ENCODE measurements at places on chromosomes 4 and X. TPM values are rescaled to one million over a fixed set of nuclear protein-coding genes. Genes with fewer than 3 reads are reported as not detected.

- H3K27me3 ChIP-seq = no peaks in the 10 kb centered on the region
- H3K36me3 ChIP-seq = no peaks in the 10 kb centered on the region
- H3K4me1 ChIP-seq = no peaks in the 10 kb centered on the region
- no peak for DNase-seq
Observed at GRCh38 chrX:88202149-88202548, 544.9 kb upstream of the CPXCR1 start.

GRCh38 chr4:108877821-108878220 lies 115.0 kb upstream of the ETNPPL start:
- no peak overlapping the region for H3K4me3 ChIP-seq
- H3K27ac ChIP-seq = no peak overlapping the region
- no peaks in the 10 kb centered on the region for H3K4me1 ChIP-seq

GRCh38 chrX:71178908-71179307 lies 34.3 kb downstream of the NLGN3 start:
- no peak overlapping the region for H3K4me3 ChIP-seq
- H3K4me1 ChIP-seq = no peaks in the 10 kb centered on the region
- H3K27ac ChIP-seq = no peak overlapping the region

DNA sequence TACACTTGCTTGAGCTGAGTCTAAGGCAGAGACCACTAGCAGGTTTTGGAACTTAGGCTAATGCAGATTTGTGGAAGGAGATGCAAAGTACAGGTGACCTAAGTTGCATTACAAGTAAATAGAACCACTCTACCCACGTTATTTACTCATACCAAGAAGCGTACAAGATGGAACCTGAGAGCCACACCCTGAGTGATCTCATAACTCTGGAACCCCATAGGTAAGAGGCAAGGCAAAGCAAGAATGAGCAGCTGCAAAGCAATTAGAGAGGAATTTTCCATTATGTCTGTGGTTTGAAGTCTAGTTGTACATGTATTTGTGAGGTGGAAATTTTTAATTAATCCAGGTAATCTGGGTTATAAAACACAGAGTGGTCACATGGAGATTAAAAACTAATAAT lies 55.4 kb downstream of the CC2D2A start:
- H3K27me3 ChIP-seq = no peaks in the 10 kb centered on the region
- H3K4me1 ChIP-seq = no peaks in the 10 kb centered on the region
- no peak overlapping the region for H3K27ac ChIP-seq
- H3K4me3 ChIP-seq = no peak overlapping the region
- DNase-seq = no peak

- H3K4me1 ChIP-seq = peaks cover 13% of the 10 kb centered on the region
- peak overlapping the region; percentile 96 for H3K27ac ChIP-seq
- no peak for DNase-seq
- H3K27me3 ChIP-seq = no peaks in the 10 kb centered on the region
- no peaks in the 10 kb centered on the region for H3K36me3 ChIP-seq
Observed at GRCh38 chr4:38662522-38663089, 1.4 kb upstream of the KLF3 start.

Gene MAGED4B
- 3.2 TPM for total RNA-seq

- H3K4me1 ChIP-seq = no peaks in the 10 kb centered on the region
- no peak for DNase-seq
- H3K27me3 ChIP-seq = no peaks in the 10 kb centered on the region
- no peak overlapping the region for H3K27ac ChIP-seq
Observed at GRCh38 chrX:97668126-97668525, 784.4 kb downstream of the RPA4 start.

Gene SH3BP2
- 61.7 TPM for total RNA-seq

- peaks cover 68% of the 10 kb centered on the region for H3K4me1 ChIP-seq
- DNase-seq = no peak
- no peak overlapping the region for H3K27ac ChIP-seq
- no peaks in the 10 kb centered on the region for H3K27me3 ChIP-seq
Observed at GRCh38 chr4:153528705-153529485, 62.7 kb downstream of the TMEM131L start.

Gene TLR8
- total RNA-seq = 3.4 TPM

- no peak overlapping the region for H3K4me3 ChIP-seq
Observed at GRCh38 chr4:185911556-185912064, 99.6 kb upstream of the SORBS2 start.

Gene CLNK
- not detected for total RNA-seq

Gene ARHGAP36
- total RNA-seq = not detected

- no peaks in the 10 kb centered on the region for H3K27me3 ChIP-seq
- H3K4me3 ChIP-seq = no peak overlapping the region
- H3K36me3 ChIP-seq = no peaks in the 10 kb centered on the region
- no peak for DNase-seq
- peaks cover 21% of the 10 kb centered on the region for H3K4me1 ChIP-seq
Observed at GRCh38 chr4:76219299-76220055, 5.9 kb upstream of the SCARB2 start.

GRCh38 chr4:155974996-155975395 lies 21.3 kb upstream of the CTSO start:
- no peaks in the 10 kb centered on the region for H3K27me3 ChIP-seq
- no peaks in the 10 kb centered on the region for H3K4me1 ChIP-seq
- H3K4me3 ChIP-seq = no peak overlapping the region

GRCh38 chrX:68422478-68422877 lies 10.8 kb downstream of the OPHN1 start:
- no peaks in the 10 kb centered on the region for H3K4me1 ChIP-seq
- no peak overlapping the region for H3K4me3 ChIP-seq
- no peak overlapping the region for H3K27ac ChIP-seq
- no peaks in the 10 kb centered on the region for H3K36me3 ChIP-seq
- no peak for DNase-seq

Gene YY2
- total RNA-seq = 4.2 TPM

- peak; percentile 3 for DNase-seq
- peak overlapping the region; percentile 58 for H3K4me3 ChIP-seq
- no peak overlapping the region for H3K27ac ChIP-seq
- H3K4me1 ChIP-seq = no peaks in the 10 kb centered on the region
- H3K27me3 ChIP-seq = no peaks in the 10 kb centered on the region
Observed at GRCh38 chrX:33434256-33435092, 223.1 kb upstream of the DMD start.

DNA sequence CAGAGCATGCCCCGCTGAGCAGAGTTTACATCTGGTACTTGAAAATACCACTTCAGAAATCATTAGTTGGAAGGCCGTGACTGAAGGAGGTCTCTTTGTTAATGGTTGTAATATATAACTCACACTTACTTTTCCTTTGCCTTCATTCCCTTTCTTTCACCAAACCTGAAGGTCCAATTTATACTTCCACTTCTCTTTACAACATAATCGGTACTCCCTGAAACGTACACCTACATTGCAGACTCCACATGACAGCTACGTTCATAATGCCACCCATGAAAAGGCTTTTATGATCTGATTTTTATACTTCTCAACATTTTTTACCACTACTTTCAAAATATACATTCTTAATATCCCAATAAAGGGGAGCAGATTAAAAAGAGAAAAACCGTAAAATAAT lies 298.7 kb downstream of the C4orf33 start:
- no peaks in the 10 kb centered on the region for H3K4me1 ChIP-seq
- no peaks in the 10 kb centered on the region for H3K27me3 ChIP-seq
- no peak overlapping the region for H3K27ac ChIP-seq

Gene PPID
- 12.8 TPM for total RNA-seq

Gene PABPC1L2A
- not detected for total RNA-seq

GRCh38 chr4:186104890-186105646 lies 564 bp downstream of the FAM149A start:
- no peaks in the 10 kb centered on the region for H3K27me3 ChIP-seq
- no peaks in the 10 kb centered on the region for H3K36me3 ChIP-seq
- H3K27ac ChIP-seq = no peak overlapping the region
- peak overlapping the region; percentile 76 for H3K4me3 ChIP-seq
- no peak for DNase-seq

Gene FAT4
- 83.7 TPM for total RNA-seq

GRCh38 chr4:94453391-94453963 lies 1.7 kb downstream of the PDLIM5 start:
- peak overlapping the region; percentile 99 for H3K4me3 ChIP-seq
- H3K36me3 ChIP-seq = peaks cover 5% of the 10 kb centered on the region
- peaks cover 21% of the 10 kb centered on the region for H3K4me1 ChIP-seq
- peak overlapping the region; percentile 100 for H3K27ac ChIP-seq

DNA sequence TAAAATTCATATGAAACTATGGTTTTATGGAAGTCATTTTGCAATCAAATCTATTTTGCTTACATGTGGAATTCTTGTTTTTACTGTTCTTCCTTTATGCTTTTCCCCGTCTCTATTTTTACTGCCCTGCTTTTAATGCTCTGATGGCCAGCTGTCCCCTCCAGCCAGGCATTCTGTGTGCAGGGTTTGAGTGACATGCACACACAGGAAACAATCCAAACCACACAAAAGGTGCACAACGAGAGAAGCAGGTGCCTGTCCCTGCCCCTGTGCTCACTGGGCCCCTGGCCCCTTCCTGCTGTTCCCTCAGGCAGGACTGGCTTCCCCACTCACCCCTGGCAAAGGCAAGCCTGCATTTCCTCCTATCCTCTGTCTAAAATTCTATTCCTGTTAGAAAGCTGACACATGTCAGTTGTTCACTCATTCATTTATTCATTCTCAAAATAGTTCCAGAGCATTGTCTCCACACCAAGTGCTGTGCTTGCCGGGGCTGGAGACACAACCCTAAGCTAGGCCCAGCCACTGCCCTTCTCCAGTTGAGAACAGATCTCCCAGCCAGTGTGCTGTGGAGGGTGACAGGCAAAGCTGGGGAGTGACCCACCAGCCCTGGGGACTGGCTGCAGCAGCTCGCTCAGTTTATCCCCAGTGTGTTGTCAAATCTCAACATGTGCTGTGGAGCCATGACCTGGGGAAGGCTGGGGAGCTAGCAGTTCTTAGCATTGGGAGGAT lies 346.3 kb downstream of the FBXW7 start:
- H3K4me1 ChIP-seq = no peaks in the 10 kb centered on the region
- no peaks in the 10 kb centered on the region for H3K27me3 ChIP-seq
- no peak overlapping the region for H3K27ac ChIP-seq
- DNase-seq = no peak
- H3K4me3 ChIP-seq = no peak overlapping the region

- H3K4me3 ChIP-seq = no peak overlapping the region
- H3K27me3 ChIP-seq = no peaks in the 10 kb centered on the region
- no peaks in the 10 kb centered on the region for H3K36me3 ChIP-seq
- no peak for DNase-seq
- H3K4me1 ChIP-seq = no peaks in the 10 kb centered on the region
Observed at GRCh38 chr4:107376293-107376692, 340.2 kb upstream of the DKK2 start.

- H3K4me1 ChIP-seq = no peaks in the 10 kb centered on the region
- no peak overlapping the region for H3K27ac ChIP-seq
- H3K36me3 ChIP-seq = no peaks in the 10 kb centered on the region
- no peak for DNase-seq
- no peak overlapping the region for H3K4me3 ChIP-seq
Observed at GRCh38 chrX:94695910-94696309, 1021.9 kb downstream of the FAM133A start.

Gene STAP1
- 0.81 TPM for total RNA-seq

Gene HELQ
- total RNA-seq = 11.6 TPM

DNA sequence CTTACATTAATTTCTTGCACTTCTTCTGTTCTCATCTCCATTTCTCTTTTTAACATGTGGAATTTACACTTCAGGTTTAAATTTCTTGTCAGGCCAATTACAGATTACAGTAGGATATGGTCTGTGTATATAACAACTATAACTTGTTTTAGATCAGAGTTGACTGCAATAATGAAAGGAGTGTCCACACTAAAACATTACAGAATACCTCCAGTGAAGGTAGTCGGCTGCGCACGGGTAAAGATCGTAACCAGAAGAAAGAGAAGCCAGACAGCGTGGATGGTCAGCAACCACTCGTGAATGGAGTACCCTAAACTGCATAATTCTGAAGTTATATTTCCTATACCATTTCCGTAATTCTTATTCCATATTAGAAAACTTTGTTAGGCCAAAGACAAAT lies 32.6 kb upstream of the FMR1NB start:
- no peaks in the 10 kb centered on the region for H3K4me1 ChIP-seq
- no peak for DNase-seq
- no peak overlapping the region for H3K27ac ChIP-seq
- H3K27me3 ChIP-seq = no peaks in the 10 kb centered on the region
- H3K4me3 ChIP-seq = no peak overlapping the region
- H3K36me3 ChIP-seq = no peaks in the 10 kb centered on the region
